ENCODE measurements at places on chromosomes 3 and 15. TPM values are rescaled to one million over a fixed set of nuclear protein-coding genes. Genes with fewer than 3 reads are reported as not detected.

PDZRN3 gene
- 13.2 TPM for total RNA-seq

KATNBL1 gene
- total RNA-seq: 32.2 TPM

DLEC1 gene
- total RNA-seq: 3.3 TPM

RFTN1 gene
- 34.1 TPM for total RNA-seq

GRCh38 chr15:49848282-49848724 is 227.5 kb downstream of the DTWD1 start:
- H3K36me3 ChIP-seq: no peaks in the 10 kb centered on the region
- H3K4me3 ChIP-seq: no peak overlapping the region
- no peaks in the 10 kb centered on the region for H3K27me3 ChIP-seq

DNA sequence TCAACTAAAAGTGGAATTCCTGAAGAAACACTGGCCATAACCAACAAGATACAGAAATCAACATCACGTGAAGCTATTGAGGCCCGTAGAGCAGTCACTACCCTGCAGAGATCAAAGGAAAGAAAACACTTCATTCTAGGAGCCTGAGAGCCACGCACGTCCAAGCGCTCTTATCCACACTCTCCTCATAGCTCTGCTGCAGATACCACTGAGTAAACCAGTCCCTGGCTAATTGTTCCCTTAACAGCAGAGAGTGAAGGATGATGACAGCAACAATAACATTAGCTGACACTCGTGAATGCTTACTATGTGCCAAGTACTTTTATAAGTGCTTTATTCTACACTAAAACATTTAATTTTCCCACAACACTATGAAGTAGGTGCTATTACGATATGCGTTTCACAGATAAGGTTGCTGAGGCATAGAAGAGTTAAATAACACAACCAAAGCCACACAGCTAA is 271.0 kb upstream of the GADL1 start:
- H3K4me1 ChIP-seq: no peaks in the 10 kb centered on the region
- no peak for DNase-seq
- no peak overlapping the region for H3K27ac ChIP-seq
- H3K36me3 ChIP-seq: no peaks in the 10 kb centered on the region

DNA sequence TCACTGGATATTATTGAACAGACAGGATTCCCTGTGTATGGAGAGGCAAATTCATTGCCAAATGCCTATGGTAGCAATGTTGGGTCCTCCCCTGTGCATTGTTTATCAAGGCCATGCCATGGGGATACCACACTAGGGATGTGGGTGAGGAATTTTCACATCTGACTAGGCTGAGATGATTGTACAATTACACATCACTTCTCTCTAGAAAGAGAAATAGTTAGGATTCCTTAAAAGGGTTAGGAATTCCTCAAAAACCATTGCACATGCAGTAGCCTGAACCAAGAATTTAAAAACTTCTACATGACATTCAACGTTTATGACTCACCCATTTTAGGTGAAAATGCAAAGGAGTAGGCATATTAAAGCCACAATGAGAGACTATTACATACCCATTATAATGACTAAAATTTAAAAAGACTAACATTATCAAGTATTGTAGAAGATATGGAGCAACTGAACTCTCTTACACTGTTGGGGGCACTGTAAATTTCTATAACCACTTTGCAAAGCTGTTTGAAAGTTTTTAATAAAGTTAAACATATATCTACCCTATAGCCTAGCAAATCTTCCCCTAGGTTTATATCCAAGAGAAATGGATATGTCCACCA is 175.9 kb downstream of the THRB start:
- no peak for DNase-seq
- no peaks in the 10 kb centered on the region for H3K27me3 ChIP-seq
- H3K36me3 ChIP-seq: no peaks in the 10 kb centered on the region
- no peak overlapping the region for H3K4me3 ChIP-seq
- H3K4me1 ChIP-seq: no peaks in the 10 kb centered on the region

DNA sequence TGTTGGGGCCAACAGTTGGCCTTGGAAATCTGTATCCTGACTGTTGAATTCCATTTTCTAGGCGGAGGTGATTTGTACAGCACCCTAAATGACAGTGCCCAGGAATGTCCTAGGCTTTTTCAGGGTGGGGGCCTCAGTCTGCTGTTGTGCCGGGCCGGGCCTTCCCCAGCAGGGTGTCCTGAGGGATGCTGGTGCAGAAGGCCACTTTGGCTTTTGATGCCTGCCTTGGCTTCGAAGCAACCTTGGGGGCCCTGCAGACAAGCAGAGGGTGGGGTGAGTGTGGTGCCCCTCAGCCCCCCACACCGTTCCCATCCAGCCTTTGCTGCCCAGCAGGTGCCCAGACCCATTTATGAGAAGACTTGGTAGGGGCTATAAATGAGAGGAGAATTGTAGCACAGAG is 33.0 kb downstream of the SYNM start:
- no peak overlapping the region for H3K27ac ChIP-seq
- no peak overlapping the region for H3K4me3 ChIP-seq
- H3K36me3 ChIP-seq: peaks cover 7% of the 10 kb centered on the region
- H3K4me1 ChIP-seq: no peaks in the 10 kb centered on the region
- DNase-seq: no peak
- no peaks in the 10 kb centered on the region for H3K27me3 ChIP-seq

DNA sequence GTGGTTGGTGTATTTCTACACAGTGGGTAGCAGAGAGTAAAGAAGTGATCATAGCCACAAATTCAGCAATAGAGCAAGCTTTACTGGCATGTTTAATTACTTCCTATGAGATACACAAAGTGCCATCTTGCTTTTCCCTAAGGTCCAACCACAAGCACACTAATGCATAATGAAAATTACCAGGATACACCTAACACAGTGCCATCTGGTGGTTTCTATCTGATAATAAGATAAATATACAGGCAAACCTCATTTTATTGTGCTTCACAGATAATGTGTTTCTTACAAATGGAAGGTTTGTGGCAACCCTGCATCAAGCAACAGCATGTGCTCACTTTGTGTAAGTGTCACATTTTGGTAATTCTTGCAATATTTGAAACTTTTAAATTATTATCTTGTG is 223.0 kb downstream of the NSUN3 start:
- DNase-seq: no peak
- H3K27me3 ChIP-seq: no peaks in the 10 kb centered on the region
- H3K36me3 ChIP-seq: no peaks in the 10 kb centered on the region

- H3K4me1 ChIP-seq: no peaks in the 10 kb centered on the region
- DNase-seq: no peak
- H3K4me3 ChIP-seq: no peak overlapping the region
These were observed 61.1 kb downstream of the SLC6A6 start for GRCh38 chr3:14463330-14464140.

- H3K36me3 ChIP-seq: no peaks in the 10 kb centered on the region
- H3K4me1 ChIP-seq: no peaks in the 10 kb centered on the region
- H3K27ac ChIP-seq: no peak overlapping the region
- no peak for DNase-seq
- H3K27me3 ChIP-seq: peaks cover 2% of the 10 kb centered on the region
These were observed 72.6 kb downstream of the SAMMSON start for GRCh38 chr3:70072180-70072579.

DNA sequence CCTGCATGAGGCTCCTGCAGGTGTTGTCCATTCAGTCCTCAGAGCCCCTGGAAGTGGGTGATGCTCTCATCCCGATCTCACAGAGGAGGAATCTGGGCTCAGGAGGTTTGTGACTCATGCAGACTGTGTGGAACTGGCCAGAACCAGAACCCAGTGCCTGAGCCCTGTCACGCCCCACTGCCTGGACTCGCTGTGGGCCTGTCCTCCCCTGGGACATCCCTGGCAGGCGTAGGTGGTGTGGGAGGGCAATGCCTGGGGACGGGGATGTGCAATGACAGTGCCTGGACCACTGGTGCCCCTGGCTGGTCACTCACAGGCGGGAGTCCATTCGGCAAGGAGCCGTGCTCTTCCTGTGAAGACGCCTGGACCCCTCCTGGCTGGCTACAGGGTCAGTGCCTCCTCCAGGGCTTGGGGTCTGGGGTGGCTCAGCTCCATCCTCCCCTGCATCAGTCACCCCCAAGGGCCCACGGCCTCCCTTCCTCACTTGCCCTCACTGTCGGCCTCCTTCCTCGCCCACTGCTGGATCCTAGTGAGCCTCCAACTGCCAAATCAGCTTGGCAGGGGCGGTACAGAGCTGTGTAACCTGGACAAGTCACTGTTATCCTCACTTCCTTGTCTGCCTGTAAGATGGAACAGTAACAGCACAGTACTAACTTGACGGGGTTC is 14.9 kb downstream of the PSTPIP1 start:
- H3K36me3 ChIP-seq: no peaks in the 10 kb centered on the region
- no peak for DNase-seq
- H3K27me3 ChIP-seq: no peaks in the 10 kb centered on the region
- H3K4me1 ChIP-seq: no peaks in the 10 kb centered on the region

DNA sequence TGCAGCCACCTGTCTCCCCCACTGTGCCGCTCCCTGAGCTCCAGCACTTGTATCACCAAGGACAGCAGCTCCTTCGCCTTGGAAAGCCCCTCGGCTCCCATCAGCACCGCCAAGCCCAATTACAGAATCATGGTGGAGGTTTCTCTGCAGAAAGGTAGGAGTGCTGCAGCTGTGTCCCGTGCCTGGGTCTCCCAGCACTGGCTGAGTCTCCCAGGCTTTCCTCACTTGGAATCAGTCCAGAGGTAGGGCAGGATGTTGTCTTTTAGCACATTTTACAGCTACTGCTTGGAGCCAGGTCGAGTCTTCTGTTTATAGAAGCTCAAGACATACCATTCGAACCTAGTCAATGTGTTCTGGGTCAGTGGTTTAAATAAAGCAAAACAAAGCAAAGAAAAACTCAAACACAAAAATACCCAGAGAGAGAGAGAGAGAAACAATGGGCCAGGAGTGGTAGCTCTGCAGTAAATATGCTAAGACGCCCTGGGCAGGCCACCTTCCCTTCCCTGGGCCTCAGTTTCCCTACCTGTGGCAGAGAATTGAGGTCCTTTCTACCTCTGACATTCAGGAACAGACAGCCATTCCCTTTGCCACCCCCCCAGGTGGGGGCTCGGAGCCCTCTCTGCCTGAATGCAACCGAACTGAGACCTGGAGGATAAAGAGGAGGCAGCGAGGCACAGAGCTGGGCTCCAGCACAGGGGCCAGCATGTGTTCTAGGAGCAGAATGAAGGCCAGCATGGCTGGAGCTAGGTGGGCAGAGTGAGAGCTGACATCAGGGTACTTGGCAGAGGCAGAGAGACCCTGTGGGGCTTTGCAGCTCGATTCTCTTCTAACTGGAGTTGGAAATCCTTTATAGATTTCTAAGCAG is 44.1 kb downstream of the STARD5 start:
- H3K27me3 ChIP-seq: no peaks in the 10 kb centered on the region
- H3K27ac ChIP-seq: no peak overlapping the region
- no peaks in the 10 kb centered on the region for H3K4me1 ChIP-seq
- DNase-seq: no peak
- no peaks in the 10 kb centered on the region for H3K36me3 ChIP-seq

- peaks cover 2% of the 10 kb centered on the region for H3K4me1 ChIP-seq
- H3K36me3 ChIP-seq: no peaks in the 10 kb centered on the region
- DNase-seq: peak; percentile 77
- no peaks in the 10 kb centered on the region for H3K27me3 ChIP-seq
- no peak overlapping the region for H3K4me3 ChIP-seq
These were observed 20.5 kb downstream of the BOC start for GRCh38 chr3:113231827-113232253.

DNA sequence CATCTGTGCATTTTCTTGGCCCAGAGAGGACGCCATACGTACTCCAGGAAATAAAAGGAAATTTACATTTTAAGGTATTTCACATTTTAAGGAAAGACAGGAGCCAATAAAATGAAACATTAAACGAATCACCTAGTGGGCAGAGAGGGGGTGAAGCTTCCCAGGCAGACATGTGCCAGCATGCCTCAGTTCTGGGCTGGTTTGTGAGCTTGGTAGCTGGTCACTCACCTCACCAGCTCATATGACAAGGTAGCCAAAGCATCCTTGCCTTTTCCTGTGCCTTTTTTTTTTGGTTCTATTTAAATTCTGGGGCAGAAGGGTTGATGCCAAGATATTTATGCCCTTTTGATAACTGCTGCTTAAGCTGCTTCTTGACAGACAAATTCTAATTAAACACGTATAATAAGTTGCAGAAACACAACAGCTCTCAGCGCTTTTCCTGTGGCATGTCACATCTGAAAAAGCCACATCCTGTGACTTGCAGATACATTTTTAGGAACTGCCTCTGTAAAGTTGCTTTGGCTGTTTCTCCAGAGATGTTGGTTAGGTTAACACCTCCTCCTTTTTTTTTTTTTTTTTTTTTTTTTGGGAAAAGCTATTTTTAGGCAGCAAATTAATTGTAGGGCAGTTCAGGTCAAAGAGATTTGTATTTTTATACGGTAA is 218.6 kb downstream of the PDCD6IP start:
- H3K36me3 ChIP-seq: no peaks in the 10 kb centered on the region
- H3K27me3 ChIP-seq: no peaks in the 10 kb centered on the region
- H3K4me3 ChIP-seq: no peak overlapping the region
- no peak overlapping the region for H3K27ac ChIP-seq

- H3K27ac ChIP-seq: no peak overlapping the region
- no peak overlapping the region for H3K4me3 ChIP-seq
- no peaks in the 10 kb centered on the region for H3K4me1 ChIP-seq
- no peaks in the 10 kb centered on the region for H3K36me3 ChIP-seq
- no peaks in the 10 kb centered on the region for H3K27me3 ChIP-seq
These were observed 246.4 kb upstream of the TPRG1 start for GRCh38 chr3:188925376-188925775.

GRCh38 chr3:149129326-149130205 is at the start of gene HPS3:
TSS of gene HPS3 (plus strand) at chr3:149129638. CDS start at chr3:149129724, 86 bp downstream.
- peak; percentile 98 for DNase-seq
- H3K27ac ChIP-seq: peak within 1 kb of the TSS; percentile 93
- no peaks in the 10 kb centered on the region for H3K27me3 ChIP-seq
- H3K4me3 ChIP-seq: peak within 1 kb of the TSS; percentile 95
- no peaks in the 10 kb centered on the region for H3K36me3 ChIP-seq
- peaks cover 18% of the 10 kb centered on the region for H3K4me1 ChIP-seq

- H3K4me3 ChIP-seq: no peak overlapping the region
- no peak for DNase-seq
These were observed 2.5 kb downstream of the TCTA start for GRCh38 chr3:49414753-49415152.

GRCh38 chr3:129485721-129486663 is 42.4 kb upstream of the RHO start:
- peak overlapping the region; percentile 50 for H3K27ac ChIP-seq
- H3K4me1 ChIP-seq: peaks cover 5% of the 10 kb centered on the region
- no peak for DNase-seq
- no peaks in the 10 kb centered on the region for H3K27me3 ChIP-seq
- no peak overlapping the region for H3K4me3 ChIP-seq

- H3K27me3 ChIP-seq: no peaks in the 10 kb centered on the region
- no peak overlapping the region for H3K27ac ChIP-seq
These were observed 18.9 kb upstream of the ACAP2 start for GRCh38 chr3:195461594-195462307.

DNA sequence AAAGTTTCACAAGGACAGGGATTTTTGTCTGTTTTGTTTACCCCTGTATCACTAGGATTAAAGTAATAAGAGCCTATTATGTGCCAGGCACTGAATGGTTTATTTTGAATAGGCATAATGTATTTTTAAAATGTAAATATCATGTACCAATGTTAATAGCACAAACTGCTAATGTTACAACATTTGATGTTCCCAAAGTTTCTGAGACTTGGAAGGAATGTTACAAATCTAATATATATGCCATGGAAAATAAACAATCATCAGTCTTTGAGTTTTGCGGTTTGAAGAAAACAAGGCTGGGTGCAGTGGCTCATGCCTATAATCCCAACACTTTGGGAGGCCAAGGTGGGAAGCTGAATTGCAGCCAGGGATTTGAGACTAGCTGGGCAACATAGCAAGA is 159.4 kb downstream of the CDIN1 start:
- no peaks in the 10 kb centered on the region for H3K27me3 ChIP-seq
- no peak overlapping the region for H3K27ac ChIP-seq
- H3K4me1 ChIP-seq: no peaks in the 10 kb centered on the region
- H3K4me3 ChIP-seq: no peak overlapping the region

- no peaks in the 10 kb centered on the region for H3K36me3 ChIP-seq
- H3K27me3 ChIP-seq: no peaks in the 10 kb centered on the region
- H3K4me3 ChIP-seq: no peak overlapping the region
- H3K4me1 ChIP-seq: no peaks in the 10 kb centered on the region
These were observed 353.6 kb downstream of the CLSTN2 start for GRCh38 chr3:140288595-140288994.
